CD4-positive, alpha-beta memory T cell (primary cell): ENCODE measurements at places on chromosomes 2 and 18.

GRCh38 chr18:32391126-32391525, 79.6 kb downstream of the GAREM1 start:
- no peak for DNase-seq

DNA sequence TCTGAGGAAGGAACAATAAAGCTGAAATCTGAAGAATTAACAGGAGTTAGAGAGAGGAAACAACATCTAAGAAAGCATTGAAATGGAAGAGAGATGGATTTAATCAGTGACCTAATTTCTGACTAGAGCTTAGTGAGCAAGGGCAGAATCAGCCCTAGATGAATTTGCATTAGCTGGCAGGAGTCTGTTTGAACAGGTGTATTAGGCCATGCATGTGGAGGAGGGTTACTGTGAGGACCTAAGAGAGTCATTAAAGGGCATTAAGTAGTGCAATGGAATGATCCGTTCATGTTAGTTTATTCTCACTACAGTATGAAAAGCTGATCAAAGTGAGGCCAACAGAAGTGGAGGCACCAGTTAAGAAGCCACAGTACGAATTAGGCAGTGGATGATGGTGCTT, 285.3 kb downstream of the GRB14 start:
- DNase-seq: no peak

- DNase-seq: no peak
These were observed 194.7 kb upstream of the ERBB4 start for GRCh38 chr2:212733273-212733672.

DNA sequence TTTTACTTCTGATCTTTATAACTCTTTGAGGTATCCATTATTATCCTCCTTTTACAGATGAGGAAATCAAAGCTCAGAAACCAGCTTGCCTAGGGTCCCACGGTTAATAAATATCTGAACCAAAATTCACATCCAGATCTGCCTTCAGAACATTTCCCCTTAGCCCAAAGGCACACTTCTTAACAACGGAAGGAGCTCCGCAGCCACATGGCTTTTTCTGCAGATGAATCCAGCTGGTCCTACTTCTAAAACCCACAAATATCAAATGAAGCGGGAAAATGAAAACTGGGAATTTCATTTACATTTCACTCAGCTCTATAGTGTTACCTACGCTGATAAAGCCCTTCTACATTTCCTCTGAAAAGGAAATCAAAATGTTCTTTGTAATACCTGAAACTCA, 357.0 kb upstream of the ID2 start:
- no peak for DNase-seq

DNA sequence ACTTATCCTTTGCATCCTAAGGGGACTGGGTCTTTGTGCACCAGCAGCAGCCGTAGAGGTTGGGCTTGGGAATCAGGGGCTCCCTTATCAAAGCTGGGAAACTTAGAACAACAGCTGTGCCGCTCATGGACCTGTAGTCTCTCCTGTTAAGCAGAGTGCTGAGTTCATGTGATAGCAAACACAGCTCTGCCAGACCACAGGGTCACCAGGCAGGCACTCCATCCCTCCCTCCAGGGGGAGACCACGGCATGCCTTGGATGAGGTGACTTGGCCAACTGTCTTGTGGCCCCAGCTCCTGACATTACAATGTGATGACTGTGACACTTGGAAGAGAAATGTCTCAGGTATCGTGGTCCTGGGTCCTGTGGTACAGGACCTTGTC, 60.0 kb downstream of the DGKD start:
- no peak for DNase-seq

DNA sequence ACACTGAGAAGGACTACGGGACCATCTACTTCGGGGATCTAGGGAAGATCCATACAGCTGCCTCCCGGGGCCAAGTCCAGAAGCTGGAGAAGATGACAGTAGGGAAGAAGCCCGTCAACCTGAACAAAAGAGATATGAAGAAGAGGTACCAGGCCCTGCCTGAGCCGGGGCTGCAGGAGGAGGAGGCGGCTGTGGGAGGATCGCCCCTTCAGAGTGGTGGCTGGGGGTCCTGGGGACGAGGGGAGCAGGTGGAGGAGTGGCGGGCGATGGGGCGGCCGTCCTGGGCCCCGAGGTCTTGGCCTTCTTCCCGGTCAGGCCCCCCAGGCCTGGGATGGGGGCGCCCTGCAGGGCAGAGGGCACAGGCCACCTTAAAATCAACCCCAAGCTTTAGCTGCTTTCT, 524 bp downstream of the ANKRD30B start:
- DNase-seq: no peak

- no peak for DNase-seq
These were observed 299.1 kb upstream of the SLC14A2 start for GRCh38 chr18:45316127-45316526.

DNA sequence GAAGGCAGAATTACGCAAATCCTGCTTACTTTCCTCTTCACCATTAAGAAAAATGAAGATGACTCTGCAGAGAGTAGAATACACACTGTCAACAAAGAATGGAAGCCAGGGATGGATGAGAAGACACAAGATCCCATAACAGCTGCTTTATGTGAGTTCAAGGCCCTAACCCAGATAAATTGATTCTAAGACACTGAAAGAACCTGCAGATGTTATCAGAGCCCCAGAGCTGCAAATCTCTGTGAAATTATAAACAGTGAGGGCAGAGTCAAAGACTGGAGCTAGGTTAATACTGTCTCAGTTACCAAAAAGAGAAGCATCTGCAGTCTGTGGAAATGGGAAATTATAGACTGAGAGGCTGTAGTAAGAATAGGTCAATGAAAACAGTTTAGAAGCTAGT, 320.1 kb upstream of the PKDCC start:
- DNase-seq: no peak

- DNase-seq: no peak
These were observed 3.0 kb upstream of the IL1RN start for GRCh38 chr2:113124181-113124961.

DNA sequence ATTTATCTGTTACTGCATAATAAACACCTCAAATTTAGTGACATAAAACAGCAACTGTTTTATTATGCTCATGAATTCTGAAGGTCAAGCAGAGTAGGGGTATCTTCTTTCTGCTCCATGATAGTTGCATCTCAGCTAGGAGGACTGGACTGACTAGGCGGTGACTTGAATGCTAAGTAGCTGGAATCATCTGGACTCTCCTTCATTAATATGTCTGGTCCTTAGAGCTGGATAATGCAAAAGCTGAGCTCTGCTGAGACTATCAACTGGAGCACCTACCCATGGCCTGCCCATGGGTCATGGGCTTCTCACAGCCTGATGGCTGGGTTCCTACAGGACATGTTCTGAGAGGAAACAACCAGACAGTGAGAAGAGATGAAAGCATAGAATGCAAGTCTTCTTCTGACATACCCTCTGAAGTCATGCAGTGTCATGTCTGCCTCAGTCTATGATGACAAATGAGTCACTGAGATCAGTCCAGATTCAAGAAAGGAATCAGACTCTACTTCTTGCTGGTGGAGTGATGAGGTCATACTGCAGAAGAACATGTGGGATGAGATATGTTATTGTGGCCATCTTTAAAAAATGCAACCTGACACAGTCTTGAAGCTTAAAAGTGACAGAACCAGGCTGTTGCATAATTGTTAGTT, 174.2 kb upstream of the OSR1 start:
- DNase-seq: no peak

GRCh38 chr18:57523171-57523956, 63.1 kb downstream of the FECH start:
- DNase-seq: no peak

DNA sequence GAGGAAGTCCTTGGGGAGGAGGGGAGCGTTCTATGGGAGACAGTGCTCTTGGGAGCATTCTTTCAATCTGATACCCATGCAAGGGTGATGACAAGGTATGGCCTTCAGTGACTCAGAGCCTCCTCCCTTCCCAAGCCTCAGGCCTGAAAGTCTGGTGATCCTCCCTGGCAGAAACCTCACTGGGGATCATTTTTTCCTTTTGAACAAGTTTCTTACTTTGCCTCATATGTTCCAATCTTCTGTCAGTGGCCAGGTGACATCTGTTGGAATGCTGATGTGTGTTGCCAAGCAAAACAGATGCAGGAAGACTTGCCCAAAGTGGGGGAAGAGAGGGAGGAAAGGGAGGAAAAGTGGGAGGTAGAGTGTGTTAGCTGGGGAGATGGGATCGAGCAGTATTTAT, 224.8 kb downstream of the NEDD4L start:
- no peak for DNase-seq

- DNase-seq: no peak
These were observed 559.5 kb upstream of the GCFC2 start for GRCh38 chr2:76270096-76270710.

- DNase-seq: no peak
These were observed 56.1 kb downstream of the FARP2 start for GRCh38 chr2:241412144-241412543.

- DNase-seq: no peak
These were observed 38.0 kb upstream of the ERMN start for GRCh38 chr2:157363612-157364101.

DNA sequence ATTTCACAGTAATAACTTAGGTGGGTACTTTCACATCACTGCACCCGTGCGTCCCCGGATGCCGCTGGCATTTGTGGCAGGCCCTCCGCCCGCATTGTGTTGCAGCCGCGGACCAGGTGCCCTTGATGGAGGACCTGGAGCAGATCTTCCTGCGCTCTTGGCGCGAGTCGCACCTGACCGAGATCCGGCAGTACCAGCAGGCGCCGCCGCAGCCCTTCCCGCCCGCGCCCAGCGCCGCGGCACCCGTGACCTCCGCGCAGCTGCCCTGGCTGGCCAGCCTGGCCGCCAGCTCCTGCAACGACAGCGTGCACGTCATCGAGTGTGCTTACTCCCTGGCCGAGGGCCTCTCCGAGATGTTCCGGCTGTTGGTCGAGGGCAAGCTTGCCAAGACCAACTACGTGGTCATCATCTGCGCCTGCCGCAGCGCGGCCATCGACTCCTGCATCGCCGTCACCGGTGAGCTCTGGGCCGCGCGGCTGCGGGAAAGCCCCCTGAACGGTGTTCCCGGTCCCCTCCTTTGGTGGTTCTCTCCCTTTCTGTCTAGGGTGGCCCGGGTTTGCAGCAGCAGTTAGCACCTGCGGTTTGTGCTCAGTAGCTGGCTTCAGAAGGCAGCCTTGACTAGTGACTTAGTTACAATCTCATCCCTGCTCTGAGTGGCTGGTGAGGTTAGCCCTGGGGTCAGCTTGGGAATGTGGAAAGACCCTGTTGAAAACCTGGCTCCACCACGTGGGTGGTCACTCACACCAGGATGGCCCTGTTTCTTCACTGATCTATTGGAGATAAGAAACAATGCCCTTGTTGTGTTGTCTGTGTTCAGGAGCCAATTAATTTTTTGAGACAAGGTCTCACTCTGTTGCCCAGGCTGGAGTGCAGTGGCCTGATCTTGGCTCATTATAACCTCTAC, 59.1 kb downstream of the GREB1 start:
- no peak for DNase-seq

DNA sequence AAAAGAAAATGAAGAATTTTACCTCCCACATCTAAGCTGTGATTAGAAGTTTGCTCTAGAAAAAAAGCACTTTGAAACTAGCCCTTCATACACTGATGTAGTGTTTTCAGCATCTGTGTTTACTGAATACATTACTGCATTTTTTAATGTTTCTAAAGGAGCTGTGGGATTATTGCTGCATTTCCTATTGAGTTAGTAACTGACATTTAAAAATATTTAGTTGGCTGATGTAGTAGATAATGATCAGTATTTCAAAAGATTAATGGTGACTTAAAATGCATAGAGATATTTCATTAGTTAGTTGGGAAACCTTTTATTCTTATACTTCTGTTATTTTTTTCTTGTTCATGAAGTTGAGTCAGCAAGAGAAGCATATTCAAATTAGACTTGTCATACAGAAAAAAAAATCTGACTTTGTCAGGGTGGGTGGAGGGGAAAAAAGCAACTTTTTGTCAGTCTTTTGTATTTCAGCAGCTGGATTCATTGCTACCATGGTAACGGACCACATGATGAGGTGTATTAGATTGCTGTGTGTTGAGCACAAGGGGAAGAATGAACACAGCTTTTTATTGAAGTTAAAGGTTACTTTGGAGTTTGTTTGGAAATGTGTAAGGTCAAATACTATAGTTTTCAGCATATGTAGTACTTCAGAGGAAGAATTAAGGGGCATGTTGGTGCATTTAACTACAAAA, at the start of gene DTNA:
Gene DTNA (plus strand): TSS at position 549 of the 692 bp plus-strand sequence. CDS start 45,679 bp downstream, outside the sequence.
- DNase-seq: no peak

- DNase-seq: no peak
These were observed 92.7 kb upstream of the FN1 start for GRCh38 chr2:215528555-215528954.

DNA sequence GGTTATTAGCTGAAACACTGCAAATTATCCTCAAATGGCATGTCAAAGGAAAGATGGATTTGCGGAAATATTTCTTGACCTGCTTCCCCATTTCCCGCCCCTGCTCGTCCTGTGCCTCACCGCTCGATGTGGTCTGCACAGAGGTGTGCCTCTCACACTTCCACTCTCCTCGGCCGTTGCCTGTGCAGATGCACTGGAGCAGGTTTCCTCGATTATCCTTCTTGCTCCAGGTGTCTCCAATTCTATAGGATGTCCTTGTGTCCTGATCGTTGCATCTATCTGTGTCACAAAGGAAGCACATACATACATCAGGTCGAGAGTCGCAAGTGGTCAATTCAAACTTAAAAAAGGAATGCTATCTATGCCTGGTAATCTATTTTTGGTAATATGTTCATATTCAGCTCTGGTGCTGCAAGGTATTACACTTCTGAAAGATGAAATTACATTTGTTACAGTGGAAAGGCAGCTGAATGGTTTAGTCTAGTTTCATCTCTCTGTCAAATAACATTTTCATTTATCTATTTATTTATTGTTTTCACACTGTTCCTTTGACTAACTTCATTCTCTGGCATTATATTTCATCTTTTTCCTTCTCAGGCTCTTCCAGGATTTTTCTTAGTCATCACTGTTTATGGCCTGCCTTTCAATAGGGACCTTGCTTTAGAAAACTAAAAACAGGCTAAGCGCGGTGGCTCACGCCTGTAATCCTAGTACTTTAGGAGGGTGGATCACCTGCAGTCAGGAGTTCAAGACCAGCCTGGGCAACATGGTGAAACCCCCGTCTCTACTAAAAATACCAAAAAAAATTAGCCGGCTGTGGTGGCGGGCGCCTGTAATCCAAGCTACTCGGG, 7.6 kb downstream of the FN1 start:
- no peak for DNase-seq
